Omental fat pad (tissue), 4 donors: ENCODE measurements at places on chromosomes 11 and 22.

GRCh38 chr11:131253142-131253655 is 117.2 kb upstream of the NTM start:
- DNase-seq, result no peak

DNA sequence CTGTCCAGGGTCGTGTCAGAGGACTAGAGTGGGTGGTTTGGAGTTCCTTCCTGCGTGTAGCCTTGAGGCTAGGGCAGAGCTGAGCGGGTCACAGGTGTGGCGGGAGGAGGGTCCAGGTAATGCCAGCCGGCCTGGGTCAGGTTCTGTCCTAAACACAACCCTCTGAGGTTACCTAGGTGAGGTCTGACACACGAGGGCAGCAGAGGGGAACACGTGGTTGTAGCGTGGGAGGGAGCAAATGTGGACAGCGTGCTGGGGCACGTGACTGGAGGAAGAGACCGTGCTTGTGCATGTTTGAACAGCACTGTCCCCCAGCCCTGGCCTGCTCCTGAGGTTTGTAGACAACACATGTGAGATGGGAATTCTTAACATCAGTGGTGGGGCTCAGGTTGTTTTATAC is 13.1 kb downstream of the MOV10L1 start:
- no peak for DNase-seq

DNA sequence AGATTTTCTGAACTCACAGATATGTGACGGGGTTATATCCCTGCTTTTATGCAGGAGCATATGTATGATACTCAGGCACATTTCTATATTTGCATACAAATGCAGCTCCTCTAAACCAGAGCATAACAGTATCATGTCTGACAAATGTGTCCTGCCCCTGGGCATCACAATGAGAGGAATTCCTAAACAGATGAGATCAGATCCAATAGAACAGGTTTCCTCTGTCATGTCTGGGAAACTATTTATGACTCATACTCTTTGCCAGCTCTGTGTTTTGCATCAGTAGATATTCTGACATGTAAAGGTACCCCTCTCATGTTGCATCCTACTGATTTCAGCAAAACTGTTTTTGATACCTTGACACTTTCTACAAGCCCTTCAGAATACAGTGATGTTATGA is 29.4 kb downstream of the SYT9 start:
- DNase-seq, result no peak

- no peak for DNase-seq
Observed at GRCh38 chr11:16460508-16460907, 104.2 kb upstream of the SOX6 start.

- no peak for DNase-seq
Observed at GRCh38 chr11:122656631-122657101, 1.1 kb downstream of the UBASH3B start.

GRCh38 chr22:28507896-28508295 is 171.7 kb downstream of the TTC28 start:
- no peak for DNase-seq

DNA sequence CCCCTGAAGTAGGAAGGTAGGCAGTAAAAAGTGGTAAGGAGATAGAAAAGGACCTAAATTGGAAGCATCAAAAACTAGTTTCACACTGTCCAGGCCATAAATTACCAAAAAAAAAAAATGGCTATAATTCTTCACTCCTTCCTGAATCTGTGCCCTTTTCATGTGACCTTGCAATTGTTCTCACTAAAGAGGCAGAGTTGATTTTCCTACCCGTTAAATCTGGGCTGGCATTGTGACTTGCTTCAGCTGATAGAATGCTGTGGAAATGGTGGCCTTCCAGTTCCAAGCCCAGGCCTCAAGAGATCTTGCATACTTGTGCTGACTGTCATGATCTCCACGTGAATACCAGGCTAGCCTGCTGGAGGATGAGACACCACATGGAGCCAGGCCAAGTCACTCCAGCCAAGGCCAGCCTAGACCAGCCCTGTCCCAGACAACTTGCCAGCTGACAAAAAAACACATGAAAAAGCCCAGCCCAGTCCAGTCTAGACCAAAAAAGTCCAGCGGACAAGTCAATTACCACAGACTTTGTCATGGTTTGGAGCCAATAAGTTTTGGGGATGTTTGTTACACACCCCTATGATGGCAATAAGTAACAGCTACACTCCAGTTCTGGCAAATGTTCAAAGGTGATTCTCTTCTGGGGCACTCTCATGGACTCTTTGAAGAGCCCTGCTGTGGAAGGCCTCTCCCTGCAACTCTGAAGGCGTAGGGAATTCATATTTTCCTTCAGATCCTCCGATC is 51.4 kb upstream of the NUP50 start:
- no peak for DNase-seq

DNA sequence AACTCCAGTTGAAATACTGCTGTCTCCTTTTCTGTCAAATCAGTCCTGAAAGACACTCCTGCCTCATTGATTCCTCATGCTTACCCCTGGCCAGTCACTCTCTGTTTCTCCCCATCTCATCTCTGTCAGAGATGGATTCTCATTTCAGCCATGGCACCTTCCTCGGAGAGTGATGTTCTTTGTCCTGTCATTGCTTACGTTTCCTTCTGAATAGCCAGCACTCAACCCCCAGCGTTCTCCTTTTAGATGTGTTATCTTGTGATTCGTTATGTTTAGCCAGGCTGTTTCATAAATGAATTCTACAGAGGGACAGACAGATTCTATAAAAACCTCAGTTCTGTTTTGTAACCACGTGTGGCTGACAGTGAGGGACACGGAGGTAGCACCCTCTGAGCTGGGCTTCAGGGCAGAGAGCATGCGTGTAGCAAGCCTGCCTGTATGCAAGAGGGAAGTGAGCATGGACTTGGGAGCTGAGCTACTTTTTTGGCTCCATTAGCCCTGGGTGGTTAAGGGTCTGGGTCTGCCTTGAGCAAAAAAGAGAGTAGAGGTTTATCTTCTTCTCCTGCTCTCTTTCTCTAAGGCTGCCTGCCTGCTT is 354.6 kb downstream of the DDX10 start:
- DNase-seq, result no peak
